Fibroblast of skin of right biceps (primary cell): ENCODE measurements at places on chromosomes 2 and 18.

DNA sequence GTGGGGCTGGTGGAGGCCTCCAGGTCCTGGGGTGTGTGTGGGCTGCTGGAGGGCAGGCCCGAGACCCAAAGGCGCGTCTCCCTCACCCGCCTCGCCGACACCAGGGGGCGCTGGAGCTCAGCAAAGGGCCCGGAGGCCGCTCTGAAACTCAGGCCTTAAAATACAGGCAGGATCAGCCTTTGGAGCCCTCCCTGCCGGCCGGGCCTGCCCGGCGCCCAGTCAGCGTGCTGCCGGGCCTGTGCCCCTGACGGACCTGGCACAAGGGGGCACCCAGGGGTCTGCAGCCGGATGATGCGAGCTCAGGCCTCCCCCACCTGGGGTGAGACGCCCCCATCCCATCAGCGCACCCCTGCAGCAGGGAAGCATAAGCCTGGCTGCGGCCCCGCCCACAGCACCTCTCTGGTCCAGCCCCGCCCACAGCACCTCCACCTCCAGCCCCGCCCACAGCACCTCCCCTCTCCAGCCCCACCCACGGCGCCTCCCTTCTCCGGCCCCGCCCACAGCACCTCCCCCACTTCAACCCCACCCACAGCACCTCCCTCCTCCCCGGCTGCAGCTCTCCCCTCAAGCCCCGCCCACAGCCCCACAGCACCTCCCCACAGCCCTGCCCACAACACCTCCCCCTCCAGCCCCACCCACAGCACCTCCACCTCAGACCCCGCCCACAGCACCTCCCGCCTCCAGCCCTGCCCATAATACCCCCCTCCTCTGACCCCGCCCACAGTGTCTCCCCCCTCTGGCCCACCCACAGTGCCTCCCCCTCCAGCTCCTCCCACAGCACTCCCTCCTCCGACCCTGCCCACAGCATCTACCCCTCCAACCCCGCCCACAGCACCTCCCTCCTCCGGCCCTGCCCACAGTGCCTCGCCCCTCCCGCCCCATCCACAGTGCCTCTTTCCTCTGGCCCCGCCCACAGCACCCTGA, 92.8 kb upstream of the OTOS start:
- DNase-seq: peak; percentile 66

DNA sequence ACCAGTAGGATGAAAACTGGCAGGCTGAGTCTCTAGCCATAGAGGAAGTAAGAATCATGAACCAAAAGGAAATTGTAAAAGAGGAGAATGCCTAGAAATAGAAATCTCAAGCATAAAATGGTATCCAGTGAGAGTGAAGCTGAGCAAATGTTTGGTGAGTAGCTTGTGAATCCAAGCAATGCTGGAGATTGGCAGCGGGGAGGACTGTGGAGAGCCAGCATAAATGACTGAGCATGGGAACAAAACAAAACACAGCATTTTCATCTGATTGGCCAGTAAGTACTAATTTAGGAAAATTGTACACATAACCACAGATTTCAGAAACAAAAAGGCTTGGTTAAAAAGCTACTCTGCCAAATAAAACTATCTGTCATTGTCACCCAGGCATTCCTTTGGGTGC, 390.0 kb downstream of the STK39 start:
- DNase-seq: no peak

GRCh38 chr2:230068016-230068650, 591 bp downstream of the SLC16A14 start:
- peak; percentile 42 for DNase-seq

DNA sequence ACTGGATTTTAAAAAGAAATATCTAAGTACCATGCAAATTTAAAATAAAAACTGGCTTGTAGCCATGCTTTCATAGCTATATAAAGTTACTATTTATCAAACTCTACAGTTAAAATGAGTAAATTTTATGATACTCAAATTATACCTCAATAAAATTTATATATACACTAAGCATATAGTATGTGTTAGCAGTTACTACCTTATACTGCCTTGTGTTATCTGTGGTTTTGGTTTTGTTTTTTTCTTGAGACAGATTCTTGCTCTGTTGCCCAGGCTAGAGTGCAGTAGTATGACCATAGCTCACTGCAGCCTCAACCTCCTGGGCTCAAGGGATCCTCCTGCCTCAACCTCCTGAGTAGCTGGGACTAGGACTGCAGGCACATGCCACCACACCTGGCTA, 342.1 kb downstream of the KIAA1328 start:
- no peak for DNase-seq

- DNase-seq: peak; percentile 70
These were observed 141.5 kb upstream of the FN1 start for GRCh38 chr2:215577356-215577755.
